ENCODE measurements at places on chromosomes 3 and 15.

GRCh38 chr3:197507541-197507940 is 48.2 kb downstream of the BDH1 start:
- no peak for DNase-seq

DNA sequence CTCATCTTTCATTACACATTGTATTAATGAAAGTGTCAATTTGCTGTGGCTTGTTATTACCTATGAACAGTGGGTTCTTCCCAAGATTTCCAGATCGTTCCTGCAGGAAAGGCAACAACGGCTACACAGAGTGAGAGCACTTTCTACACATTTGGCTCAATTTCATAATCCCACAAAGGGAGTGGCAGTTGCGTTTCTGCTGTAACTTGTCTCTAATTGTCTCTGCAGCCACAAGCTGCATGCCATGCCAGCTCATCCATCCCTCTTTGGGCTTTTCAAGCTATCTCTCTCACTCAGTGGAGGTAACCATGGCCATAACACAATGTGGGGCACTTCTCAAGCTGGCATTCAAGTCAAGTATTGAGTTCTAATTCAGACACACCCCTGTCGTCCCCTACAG is 27.7 kb upstream of the CPNE4 start:
- no peak for DNase-seq

DNA sequence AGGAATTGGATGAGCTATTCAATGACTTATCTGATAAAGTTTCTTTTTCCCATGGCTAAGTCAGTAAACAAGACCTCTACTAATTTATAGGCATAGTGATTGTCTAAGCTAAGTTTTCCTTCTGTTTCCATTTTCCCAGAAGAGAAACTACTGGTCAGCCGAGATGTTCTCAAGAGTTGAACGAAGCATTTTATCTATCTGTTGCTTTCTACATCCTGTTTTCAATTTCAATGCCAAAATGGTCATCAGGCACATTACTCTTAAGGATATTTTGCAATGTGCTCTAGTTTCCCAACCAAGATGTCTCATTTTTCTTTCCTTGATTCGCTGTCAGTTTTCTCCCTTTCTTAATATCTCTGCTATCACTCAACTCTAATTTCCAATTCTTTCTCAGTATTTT is 228.7 kb downstream of the MBNL1 start:
- DNase-seq = peak; percentile 66

DNA sequence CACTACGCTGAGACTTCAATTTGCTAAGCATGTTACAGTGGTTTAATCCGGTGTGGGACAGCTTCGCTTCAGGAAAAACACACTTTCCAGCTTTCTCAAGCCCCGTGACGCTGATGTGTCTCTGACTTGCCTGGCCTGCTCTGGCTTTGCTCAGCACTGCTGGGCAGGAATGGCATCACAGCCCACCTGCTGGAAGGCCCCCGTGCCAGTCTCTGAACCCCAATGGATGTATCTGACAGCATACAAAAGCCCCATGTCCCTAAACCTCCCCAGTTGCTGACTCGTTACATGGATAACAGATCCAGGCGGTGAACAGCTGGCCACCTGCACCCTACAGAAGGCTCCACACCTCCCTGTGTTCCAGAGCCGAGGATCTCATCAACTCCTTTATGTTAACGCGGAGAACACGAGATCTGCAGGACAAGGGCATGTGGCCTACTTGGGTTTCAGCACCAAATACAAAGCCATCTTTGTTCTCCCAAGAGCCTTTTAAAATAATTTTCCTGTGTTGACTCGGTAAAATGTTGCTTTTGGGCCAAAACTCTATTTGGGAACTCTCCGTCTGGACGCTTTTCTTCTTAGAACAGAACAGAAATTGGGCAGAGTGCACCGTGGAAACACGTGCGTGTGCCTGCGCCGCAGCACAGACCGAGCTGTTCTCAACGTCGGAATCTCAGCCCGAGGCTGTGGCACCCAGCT is 61.4 kb downstream of the ATP10A start:
- DNase-seq = no peak

DNA sequence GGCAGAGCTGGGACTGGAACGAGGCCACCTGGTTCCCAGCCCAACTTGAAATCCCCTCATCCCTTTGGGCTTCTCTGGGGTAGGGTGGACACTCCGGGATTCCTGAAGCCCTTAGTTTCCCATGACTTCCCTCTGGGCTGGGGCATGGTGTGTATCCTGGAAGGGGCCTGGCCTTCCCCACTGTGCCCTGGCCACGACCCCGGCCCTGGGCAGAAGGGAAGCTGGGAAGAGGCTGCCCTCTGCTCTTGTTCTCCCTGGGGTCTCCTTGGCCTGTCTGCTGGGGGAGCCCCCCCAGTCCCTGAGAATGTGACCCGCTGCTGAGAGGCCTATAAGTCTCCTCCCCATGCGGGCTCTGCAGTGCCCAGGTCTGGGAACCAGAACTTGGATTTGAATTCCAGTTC is 104.9 kb downstream of the LINGO1 start:
- no peak for DNase-seq

DNA sequence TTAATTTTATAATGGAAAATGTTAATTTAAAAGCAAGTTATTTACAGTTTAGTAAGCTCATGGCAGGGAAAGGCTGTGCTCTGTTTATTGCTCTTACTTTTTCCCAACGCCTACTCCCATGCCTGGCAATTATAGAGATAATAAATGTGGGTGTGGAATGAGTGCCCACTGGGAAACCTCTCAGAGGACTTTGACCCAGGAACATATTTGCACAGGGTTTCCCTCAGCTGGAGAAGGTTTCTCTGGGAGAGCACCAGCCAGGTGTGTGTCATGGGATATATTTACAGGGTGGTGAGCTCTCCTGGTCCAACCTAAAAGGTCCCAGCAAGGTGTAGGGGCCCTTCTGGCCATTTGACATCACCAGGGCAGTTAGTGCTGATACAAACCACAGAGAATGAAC is 27.9 kb downstream of the ZNF710 start:
- no peak for DNase-seq
